ENCODE measurements at places on chromosomes 11 and 22. TPM values are rescaled to one million over a fixed set of nuclear protein-coding genes. Genes with fewer than 3 reads are reported as not detected.

The APOBEC3F gene
- total RNA-seq, result 6.5 TPM

- H3K27me3 ChIP-seq, result no peaks in the 10 kb centered on the region
- H3K4me3 ChIP-seq, result no peak overlapping the region
- no peak overlapping the region for H3K27ac ChIP-seq
- no peak for DNase-seq
Measured at GRCh38 chr11:35997902-35998520, 54.1 kb downstream of the LDLRAD3 start.

DNA sequence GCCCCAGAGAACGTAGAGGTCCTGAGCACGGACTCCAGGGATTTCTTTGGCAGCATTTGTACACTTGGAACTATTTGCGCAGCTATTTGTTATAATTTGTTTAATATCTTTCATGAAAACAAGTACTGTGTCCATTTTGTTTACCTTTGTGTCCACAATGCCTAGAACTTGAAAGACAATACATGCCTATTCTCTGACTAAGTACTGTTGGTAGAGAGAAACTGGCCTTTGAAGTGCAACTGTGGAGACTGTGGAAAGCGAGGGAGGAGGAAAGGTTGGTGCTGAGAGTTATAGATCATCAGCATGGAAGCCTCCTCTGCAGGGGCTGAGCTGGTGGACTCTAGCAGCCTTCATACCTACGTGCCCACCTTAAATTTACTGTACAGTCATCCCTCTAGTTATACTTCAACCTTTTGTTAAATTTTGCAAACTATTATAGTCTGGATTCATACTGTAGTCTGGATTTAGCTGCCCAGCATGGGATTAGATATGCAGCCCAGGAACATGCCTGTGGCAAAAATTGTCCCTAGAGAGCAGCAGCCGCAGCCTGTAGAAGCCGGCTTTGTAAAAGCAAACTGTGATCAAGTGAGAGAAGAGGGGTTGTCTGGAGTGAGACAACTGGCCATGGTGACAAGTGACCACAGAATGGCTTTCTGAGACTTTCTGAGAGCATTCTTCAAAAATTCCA, 24.2 kb upstream of the YAP1 start:
- no peaks in the 10 kb centered on the region for H3K27me3 ChIP-seq
- no peaks in the 10 kb centered on the region for H3K36me3 ChIP-seq
- no peak for DNase-seq

GRCh38 chr11:119975561-119976152, 162.3 kb downstream of the TRIM29 start:
- DNase-seq, result no peak
- no peak overlapping the region for H3K27ac ChIP-seq
- no peak overlapping the region for H3K4me3 ChIP-seq
- H3K4me1 ChIP-seq, result no peaks in the 10 kb centered on the region
- H3K27me3 ChIP-seq, result peaks cover 56% of the 10 kb centered on the region

- no peak overlapping the region for H3K27ac ChIP-seq
- H3K36me3 ChIP-seq, result peaks cover 7% of the 10 kb centered on the region
- no peak overlapping the region for H3K4me3 ChIP-seq
- no peak for DNase-seq
- no peaks in the 10 kb centered on the region for H3K27me3 ChIP-seq
Measured at GRCh38 chr11:34065505-34066203, 14.1 kb downstream of the CAPRIN1 start.

The FGF4 gene
- not detected for total RNA-seq

The MAPK8IP1 gene
- 10.8 TPM for total RNA-seq

The TMEM132A gene
- 69.8 TPM for total RNA-seq

DNA sequence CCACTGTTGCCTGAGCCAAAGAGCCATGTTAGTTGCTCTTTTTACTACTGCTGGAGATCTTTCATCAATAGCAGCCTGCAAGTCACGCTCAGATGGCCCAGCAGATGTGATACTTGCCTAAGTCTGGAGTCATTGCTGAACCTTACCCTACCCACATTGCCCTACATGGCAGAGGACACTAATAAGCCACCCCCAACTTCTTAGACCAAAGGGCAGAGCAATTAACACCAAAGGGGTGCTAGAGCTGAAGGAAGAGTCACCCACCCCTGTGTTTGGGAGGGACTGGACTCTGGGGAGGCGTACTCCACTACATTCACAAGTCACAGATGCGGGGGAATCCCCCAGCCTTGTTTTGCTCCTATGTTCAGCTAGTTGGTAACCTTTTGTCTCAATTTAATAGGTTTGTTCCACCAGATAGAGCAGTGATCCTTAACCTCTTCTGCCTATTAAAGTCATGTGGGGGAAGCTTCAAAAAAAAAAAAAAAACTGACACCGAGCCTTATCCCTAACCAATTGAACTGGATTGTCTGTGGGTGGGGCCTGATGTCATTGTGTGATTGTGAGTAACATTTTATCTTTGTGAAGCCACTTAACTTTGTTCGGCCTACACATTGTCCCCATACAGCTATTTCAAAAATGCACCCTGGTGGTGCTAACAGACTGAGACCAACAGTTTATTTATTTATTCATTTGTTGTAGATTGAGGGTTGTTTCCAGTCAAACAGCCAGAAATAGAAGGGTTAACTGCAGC, 13.1 kb downstream of the ADM start:
- DNase-seq, result no peak
- H3K36me3 ChIP-seq, result no peaks in the 10 kb centered on the region
- H3K27ac ChIP-seq, result no peak overlapping the region

DNA sequence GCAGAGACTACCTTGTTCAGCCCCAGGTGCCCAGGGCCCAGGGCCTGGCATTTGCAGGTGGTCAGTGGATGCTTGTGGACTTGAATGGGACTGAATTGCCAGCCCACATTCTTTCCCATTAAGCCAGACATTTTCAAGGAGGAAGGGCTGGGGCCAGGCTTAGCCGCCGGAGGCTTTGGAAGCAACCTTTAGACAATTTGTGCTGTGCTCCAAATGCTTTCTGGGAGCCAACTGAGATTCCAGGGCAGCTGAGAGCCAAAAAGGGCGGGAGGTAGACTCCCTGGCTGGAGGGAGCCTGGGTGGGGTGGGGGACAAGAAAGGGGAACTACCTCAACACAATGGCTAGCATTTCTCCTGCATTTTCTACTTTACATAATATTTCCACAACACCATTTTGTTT, 54.8 kb upstream of the TIMP3 start:
- H3K36me3 ChIP-seq, result no peaks in the 10 kb centered on the region
- H3K4me1 ChIP-seq, result peaks cover 17% of the 10 kb centered on the region
- DNase-seq, result no peak
- H3K27ac ChIP-seq, result no peak overlapping the region

DNA sequence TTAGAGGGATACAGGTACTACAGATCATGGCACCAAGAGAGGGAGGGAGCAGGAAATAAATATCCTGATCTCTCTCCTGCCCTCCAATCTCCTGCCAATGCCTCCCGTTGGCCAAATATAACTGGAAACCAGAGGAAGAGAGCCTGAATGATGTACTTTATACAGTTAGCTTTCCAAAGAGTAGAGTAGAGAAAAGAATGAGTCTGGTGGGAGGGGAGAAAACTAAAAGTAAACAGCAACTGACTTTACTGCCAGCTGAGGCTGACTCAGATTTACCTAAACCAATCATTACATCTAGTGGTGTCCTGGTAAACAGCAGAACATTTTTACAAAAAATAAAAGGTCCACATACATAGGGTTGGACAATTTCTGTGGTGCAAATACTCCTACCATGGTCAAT, 5.1 kb downstream of the MPZL3 start:
- H3K27me3 ChIP-seq, result peaks cover 52% of the 10 kb centered on the region
- H3K4me3 ChIP-seq, result no peak overlapping the region
- peaks cover 3% of the 10 kb centered on the region for H3K36me3 ChIP-seq
- no peak overlapping the region for H3K27ac ChIP-seq

Data from chondrocyte (in vitro differentiated cells).